ENCODE measurements at places on chromosomes 6 and 20. TPM values are rescaled to one million over a fixed set of nuclear protein-coding genes. Genes with fewer than 3 reads are reported as not detected.

- DNase-seq, result no peak
- H3K27me3 ChIP-seq, result no peaks in the 10 kb centered on the region
- H3K36me3 ChIP-seq, result no peaks in the 10 kb centered on the region
- no peak overlapping the region for H3K4me3 ChIP-seq
Measured at GRCh38 chr6:137475103-137475502, 19.1 kb downstream of the OLIG3 start.

- H3K4me1 ChIP-seq, result no peaks in the 10 kb centered on the region
- H3K27ac ChIP-seq, result no peak overlapping the region
- DNase-seq, result no peak
- H3K36me3 ChIP-seq, result no peaks in the 10 kb centered on the region
Measured at GRCh38 chr6:133396984-133397348, 155.8 kb downstream of the EYA4 start.

- no peak overlapping the region for H3K27ac ChIP-seq
- H3K4me3 ChIP-seq, result no peak overlapping the region
- no peaks in the 10 kb centered on the region for H3K27me3 ChIP-seq
- no peaks in the 10 kb centered on the region for H3K36me3 ChIP-seq
- no peaks in the 10 kb centered on the region for H3K4me1 ChIP-seq
Measured at GRCh38 chr6:143005816-143006215, 54.9 kb upstream of the AIG1 start.

Gene SLC17A2
- total RNA-seq, result not detected

Gene CDH4
- under 0.01 TPM for total RNA-seq
